Activated naive CD8-positive, alpha-beta T cell treated with anti-CD3 and anti-CD28 coated beads, Interleukin-2, amount 10 ng/mL, durations not matched to agents 7 days and 5 days (primary cell): ENCODE measurements at places on chromosomes 3 and 15.

DNA sequence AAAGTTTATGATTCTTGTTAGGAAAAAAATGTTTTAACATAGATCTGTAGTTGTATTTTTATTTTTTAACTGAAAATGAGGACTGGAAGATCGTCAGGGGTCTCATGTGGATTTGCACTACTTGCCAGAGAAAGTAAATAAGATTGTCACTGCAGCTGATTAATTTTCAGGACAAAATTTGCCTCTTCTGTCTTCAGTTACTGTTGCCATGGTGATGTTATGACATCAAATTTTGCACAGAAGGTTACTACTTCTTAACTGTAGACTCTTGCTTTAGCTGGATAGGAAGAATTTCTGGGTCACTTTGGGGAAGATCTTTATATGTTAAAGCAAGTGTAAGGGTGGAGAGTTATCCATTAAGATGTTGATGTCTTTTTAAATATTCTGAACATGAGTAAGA lies 82.2 kb upstream of the WDR72 start:
- DNase-seq: no peak

DNA sequence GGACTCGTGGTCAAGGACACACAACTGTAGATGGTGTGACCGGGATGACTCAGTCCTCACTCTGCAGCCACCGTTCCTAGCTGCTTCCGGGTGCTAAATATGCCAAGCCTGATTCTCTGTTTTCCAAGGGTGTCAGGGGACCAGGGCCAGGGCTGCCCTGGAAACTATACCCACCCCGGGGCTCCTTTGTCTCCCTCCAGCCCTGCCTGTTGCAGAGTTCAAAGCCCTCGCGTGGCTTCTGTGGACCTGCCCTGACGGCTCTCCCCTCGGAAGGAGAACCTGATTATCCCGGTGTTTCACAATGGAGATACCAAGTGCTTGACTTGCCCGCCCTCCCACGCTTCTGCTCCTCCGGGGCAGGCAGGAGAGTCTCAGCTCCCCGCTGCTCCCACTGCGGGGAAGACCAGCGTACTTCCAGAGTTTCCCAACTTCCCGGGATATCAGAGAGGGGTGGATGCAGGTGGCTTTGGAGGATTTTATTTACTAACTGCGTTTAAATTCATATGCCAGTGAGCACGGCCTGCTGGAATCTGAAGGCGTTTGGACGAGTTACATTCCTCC lies 125.0 kb downstream of the ASB7 start:
- DNase-seq: no peak

GRCh38 chr3:24401811-24402185 lies 92.9 kb downstream of the THRB start:
- DNase-seq: no peak

GRCh38 chr3:50136714-50137405 lies 18.3 kb upstream of the SEMA3F start:
- no peak for DNase-seq
